ENCODE measurements at places on chromosomes 13 and 19.

- no peak for DNase-seq
These were observed 3.6 kb downstream of the HTR2A start for GRCh38 chr13:46893221-46893740.

DNA sequence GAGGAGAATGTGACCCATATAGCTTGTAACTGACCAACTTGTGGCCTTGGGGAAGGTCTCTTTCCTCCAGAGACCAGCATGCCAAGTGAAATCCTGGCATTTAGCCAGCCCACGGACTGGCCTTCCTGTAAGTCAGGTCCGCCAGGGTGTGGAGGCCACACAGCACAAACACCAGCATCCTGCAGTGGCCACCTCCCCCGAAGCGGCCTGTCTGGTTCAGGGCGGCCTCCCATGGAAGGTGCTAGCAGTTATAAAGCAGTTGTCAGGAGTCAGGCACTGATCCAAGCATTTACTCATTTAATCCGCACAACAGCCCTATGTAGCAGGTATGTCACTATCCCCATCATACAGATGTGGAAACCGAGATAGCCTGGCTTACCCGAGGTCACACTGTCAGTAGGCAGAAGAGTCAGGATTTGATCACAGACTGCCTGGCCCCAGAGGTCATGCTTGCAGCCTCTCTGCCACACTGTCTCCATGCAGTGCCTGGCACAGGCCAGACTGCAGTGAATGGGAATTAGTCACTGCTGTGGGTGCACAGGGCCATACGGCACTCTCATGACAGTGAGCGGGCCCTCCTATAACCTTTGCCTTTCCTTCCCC lies 36.7 kb downstream of the CAPN12 start:
- no peak for DNase-seq

DNA sequence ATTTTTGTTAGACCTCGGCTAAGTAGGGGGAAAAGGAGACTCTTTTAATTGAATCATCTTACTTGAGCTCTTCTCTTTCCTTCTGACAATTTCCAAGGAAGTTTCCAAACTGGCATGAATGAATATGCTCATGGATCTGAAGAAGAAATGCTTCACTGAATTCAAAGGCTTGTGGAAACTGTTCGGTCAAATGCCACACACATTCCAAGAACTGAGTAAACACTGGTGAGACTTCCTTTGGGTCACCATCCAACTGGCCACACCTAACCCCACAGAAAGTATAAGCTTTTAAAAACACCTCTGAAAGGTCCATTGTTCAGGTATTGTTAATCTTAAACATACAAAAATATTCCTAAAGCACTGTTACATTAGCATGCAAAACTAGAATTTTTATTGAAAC lies 33.6 kb downstream of the MTMR6 start:
- no peak for DNase-seq

GRCh38 chr13:43783820-43784219 lies 3.0 kb downstream of the ENOX1 start:
- DNase-seq = peak; percentile 25

GRCh38 chr13:95253033-95253432 lies 48.2 kb downstream of the ABCC4 start:
- DNase-seq = no peak

DNA sequence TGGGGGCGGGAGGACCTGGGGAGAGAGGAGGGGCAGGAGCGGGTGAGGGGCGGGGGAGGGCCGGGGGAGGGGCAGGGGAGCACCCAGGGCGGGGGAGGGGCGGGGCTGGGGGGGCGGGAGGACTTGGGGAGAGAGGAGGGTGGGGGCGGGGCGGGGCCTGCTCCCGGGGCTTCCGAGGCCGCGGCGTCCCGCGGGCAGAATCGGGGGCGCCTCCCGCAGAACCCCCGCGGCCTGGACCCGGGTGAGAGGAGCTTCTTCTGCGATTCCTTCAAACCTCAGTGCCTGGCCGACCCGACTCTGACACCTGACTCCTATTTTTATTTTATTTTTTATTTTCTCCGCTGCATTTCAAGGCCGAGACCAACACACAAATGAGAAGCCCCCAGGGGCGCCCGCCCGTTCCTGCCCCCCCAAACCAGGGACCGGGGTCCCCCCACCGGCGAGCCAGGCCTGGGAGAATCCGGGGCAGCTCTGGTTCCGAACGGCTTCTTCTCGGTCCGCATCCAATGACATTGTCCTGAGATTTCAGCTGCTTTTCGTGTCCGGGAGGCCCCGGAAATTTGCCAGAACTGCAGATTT lies 470 bp upstream of the GRTP1 start:
- DNase-seq = no peak
